ENCODE measurements at places on chromosomes 5 and 9.

- no peak for DNase-seq
Observed at GRCh38 chr5:31731710-31732301, 92.9 kb downstream of the PDZD2 start.

GRCh38 chr5:122880749-122881148 is 35.3 kb downstream of the SNX24 start:
- no peak for DNase-seq

DNA sequence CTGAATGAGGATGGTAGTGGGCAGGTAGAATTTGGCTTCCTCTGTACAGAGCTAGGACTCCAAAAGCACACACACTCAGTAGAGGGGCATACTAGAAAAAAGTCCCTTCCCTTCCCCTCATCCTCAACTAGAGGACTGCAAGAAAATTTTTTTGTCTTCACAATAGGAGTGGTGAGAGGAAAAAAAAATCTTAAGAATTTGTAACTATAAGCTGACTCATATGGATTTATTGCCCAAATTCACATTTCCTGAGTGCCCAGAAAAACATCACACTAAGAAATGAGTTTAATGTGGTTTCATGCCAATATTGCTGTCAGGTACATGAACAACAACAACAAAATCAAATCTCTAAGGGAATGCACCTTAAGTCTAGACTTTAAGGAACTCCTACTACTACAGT is 43.7 kb downstream of the RANBP6 start:
- DNase-seq, result no peak

DNA sequence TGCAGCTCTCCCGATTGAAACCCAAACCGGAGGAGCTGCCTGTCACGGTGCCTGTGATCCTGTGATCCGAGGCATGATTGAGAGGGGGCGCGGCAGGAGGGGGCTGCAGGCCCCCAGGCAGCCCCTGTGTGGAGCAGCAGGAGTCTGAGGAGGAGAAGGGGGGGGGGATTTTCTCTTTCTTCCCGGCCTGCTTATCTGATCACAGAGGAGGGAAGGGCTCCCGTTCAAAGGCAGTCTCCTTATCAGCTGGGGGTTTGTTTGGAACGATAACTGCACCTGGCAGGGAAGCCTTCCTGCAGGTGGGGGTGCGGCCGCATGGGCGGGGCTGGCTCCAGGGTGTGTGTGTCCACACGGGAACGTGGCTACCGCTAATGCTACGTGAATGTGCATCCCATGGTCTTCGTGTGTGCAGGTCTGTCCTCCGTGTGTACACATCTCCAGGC is 38.4 kb downstream of the LMX1B start:
- no peak for DNase-seq

- peak; percentile 57 for DNase-seq
Observed at GRCh38 chr9:127224883-127225739, 39.5 kb upstream of the GARNL3 start.

- no peak for DNase-seq
Observed at GRCh38 chr5:60611099-60611740, 88.7 kb downstream of the DEPDC1B start.

DNA sequence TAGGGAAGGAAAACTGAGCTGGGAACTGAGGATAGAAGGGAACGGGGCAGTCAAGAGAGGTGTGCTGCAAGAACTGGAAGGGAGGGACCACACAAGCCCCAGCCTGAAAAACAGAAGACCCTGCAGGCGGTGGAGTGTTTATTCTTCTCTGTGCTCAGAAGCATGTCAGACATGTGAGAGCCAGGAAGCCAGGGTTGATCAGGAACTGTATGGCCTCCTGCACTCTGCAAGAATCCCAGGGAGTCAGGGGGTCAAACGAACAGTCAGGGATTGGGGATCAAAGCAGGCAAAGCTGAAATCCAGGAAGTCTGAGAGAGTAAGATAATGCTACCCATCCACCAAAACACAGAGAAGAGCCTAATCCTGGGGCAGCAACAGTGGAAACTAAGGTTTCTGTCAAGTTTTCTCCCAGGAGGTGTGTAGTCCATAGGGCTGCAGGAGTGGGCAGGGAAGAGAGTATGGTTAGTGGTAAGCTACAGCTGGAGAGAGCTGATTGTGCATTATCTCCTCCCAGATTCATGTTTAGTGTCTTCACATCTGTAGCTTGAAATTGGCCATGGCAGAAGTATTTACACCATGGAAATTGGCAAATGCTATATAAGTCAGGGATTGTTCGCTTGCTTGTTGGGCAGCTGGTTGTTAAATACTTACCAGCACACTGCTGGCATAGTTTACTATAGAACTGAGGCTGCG is 115.4 kb upstream of the SLC44A1 start:
- no peak for DNase-seq

GRCh38 chr9:110283751-110284150 is 27.4 kb upstream of the TXN start:
- DNase-seq, result peak; percentile 57

- DNase-seq, result no peak
Observed at GRCh38 chr9:94445863-94446262, 109.0 kb upstream of the PCAT7 start.

DNA sequence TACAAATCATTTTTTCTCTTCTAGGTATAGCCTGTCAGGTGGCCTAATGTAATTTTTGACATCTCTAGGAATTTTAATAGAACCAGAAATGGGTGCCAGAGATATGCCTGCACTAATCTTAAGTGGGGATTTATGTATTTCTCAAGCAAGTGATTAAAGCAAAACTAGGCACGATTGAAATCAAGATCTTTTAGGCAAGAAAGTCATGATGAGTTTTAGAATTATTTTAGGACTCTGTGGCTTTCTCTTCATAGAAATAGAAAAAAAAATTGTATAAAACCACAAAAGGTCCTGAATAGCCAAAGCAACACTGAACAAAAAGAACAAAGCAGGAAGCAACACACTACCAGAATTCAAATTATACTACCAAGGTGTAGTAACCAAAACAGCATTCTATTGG is 952 bp upstream of the AMACR start:
- DNase-seq, result no peak

DNA sequence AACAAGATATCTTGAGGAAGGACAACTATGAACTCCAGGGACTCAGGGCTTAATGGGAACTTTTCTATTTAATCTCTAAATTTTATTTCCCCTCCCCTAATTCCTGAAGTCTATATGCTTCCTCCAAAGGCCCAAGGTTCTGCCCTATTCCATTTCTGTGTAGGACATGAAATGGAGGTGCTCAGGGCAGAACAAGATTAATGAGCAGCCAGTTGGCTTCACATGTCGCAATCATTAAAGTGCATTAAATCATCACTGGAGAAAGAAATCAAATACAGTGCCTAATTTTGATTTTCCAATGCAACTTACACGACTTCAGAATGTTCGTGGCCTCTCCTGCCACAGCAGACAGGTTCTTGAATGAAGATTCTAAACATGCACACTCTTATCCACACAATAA is 862.1 kb downstream of the PTPRD start:
- no peak for DNase-seq

DNA sequence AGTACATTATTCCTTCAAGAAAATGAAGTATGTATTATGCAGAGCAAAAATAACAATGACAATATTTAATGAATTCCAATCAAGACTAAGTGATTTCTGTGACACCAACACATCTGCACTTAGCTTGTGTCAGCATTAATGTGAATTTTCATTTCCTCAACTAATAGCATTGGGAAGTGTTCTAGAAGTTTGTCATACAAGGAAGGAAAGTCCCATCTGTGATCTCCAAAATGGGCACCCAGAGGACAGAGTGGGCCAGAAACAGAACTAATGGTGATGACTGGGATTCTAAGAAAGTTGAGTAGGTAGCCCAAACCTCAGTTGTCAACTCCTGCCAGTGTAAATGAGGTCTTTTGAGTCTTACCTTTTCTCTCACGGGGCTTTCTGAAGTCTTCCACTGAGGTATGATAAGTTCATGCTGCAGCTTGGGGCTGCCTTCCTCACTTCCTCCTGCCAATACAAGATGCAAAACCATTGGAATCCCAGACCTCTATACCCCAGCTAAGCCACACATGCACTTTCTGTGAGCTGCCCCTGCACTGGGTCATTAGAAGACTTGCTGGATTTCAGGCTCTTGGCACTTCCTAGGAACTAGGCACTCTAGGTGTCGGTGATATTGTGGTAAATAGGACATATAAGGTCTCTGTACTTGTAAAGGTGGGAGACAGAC is 4.9 kb downstream of the ADAM19 start:
- no peak for DNase-seq

DNA sequence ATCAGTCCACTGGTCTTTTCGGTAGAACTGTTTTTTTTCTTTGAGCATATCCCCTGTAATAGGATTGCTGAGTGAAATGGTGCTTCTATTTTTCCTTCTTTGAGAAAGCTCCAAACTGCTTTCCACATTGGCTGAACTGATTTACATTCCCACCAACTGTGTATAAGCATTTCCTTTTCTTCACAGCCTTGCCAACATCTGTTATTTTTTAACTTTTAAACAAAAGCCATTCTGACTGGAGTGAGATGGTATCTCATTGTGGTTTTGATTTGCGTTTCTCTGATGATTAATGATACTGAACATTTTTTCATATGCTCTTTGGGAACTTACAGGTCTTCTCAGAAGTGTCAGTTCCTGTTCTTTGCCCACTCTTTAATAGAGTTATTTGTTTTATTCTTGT is 764.7 kb downstream of the MTRR start:
- no peak for DNase-seq

- DNase-seq, result no peak
Observed at GRCh38 chr5:177064500-177065277, 22.0 kb upstream of the FGFR4 start.

DNA sequence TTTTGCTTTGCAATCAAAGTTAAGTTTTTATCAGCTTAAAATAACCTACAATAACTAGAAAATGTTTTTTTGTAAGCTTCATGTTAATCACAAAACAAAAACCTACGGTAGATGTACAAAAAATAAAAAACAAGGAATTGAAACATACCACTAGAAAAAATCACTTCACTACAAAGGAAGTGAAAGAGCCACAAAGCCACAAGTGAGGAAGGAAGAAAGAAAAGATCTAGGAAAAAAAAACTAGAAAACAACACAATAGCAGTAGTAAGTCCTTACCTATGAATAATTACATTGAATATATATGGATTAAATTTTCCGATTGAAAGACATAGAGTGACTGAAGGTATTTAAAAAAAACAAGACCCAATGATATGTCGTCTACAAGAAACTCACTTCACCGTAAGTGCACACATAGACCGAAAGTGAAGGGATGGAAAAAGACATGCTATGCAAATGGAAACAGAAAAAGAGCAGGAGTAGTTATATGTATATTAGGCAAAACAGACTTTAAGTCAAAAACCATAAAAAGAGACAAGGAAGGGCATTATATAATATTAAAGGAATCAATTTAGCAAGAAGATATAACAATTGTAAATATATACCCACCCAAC is 13.4 kb upstream of the ZDHHC21 start:
- DNase-seq, result no peak

DNA sequence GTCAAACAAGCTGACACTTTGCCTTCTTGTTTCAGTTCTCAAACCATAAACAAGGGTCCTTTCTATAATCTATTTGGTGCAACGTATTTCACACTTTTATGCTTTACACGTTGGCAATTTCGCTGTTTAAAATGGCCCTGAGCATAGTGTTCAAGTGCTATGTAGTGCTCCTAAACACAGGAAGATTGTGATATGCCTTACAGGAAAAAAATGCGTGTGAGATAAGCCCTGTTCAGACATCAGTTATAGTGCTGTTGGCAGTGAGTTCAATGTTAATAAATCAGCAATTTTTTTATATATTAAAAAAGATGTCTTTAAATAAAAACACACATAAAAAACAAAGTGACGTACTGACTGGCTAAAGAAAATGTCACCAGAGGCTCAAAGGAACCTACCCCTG is 23.9 kb downstream of the CLINT1 start:
- no peak for DNase-seq

DNA sequence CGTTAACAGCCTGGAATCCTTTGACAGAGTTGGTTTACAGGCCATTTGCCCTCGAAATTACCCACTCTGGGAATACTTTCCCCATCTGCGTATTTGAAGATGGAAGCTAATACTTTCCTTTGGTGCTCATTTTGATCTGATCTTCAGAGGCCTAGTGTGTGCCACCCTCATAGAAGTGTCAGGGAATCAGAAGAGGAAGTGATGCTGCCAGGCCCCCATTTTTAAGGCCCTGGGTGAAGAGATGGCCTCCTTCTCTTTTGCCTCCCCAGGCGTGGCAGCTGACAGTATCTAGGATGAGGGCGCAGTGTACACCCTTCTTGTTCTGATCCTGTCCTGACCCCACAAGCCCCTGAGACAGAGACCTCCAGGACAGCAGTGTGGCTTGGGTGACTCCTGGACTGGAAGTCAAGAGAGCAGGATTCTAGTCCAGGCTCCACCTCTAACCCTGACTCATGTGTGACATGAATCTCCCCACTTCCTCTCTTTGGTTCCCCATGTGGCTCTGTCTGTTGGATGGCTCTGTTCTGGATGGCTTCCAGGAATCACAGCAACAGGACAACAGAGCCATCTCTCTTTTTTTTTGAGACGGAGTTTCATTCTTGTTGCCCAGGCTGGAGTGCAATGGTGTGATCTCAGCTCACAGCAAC is 27.8 kb downstream of the CSF1R start:
- no peak for DNase-seq

DNA sequence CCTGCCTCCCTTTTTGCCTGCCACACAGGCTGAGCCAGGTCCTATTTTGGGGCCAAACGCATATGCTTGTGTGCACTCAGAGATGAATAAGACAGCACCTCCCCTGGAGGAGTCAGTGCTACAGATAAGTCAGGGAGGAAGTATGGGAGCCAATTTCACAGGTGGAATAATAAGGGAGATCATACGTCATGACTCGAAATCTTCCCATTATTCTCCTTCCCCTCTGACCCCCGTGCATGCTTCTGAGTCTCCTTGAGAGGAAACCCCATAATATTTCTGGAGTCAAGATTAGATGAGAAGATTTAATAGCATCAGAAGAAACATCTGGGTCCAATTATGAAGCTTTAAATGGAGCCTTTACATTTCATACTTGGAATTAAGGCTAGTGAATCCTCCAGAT is 15.1 kb upstream of the ZCCHC7 start:
- no peak for DNase-seq

DNA sequence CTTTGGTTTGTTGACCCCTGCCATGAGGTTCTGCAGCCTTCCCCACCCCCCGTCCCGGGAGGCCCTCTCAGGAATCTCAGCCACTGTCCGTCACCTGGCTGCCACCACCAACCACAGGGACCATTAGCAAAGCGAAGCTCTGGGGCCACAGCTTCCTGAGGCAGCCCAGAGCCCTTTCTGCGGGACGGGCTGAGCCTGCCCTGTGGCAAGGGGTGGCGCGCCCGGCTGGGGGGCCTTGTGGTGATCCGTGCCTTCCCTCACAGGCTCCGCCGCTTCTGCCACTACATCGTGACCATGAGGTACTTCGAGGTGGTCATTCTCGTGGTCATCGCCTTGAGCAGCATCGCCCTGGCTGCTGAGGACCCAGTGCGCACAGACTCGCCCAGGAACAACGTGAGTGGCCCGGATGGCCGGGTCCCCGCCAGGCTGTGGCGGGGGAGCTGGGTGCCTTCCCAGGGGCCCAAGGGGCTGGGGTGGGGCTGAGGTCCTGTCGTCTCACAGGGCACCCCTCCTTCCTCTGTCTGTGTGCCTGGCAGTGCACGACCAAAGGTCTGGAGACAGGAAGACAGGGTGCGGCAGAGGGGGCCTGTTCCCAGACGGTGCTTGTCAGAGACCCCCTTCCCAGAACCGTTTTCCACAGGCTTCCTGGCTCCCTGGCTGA is 169.2 kb downstream of the CACNA1B start:
- no peak for DNase-seq

GRCh38 chr5:172843825-172844576 is 9.9 kb downstream of the ERGIC1 start:
- no peak for DNase-seq

- peak; percentile 43 for DNase-seq
Observed at GRCh38 chr5:135498637-135498995, 37.1 kb downstream of the NEUROG1 start.

- DNase-seq, result no peak
Observed at GRCh38 chr9:7237473-7238246, 479.9 kb downstream of the KDM4C start.

- DNase-seq, result no peak
Observed at GRCh38 chr5:149073213-149073612, 10.4 kb upstream of the SH3TC2 start.
